Activated T-helper 1 cell treated with anti-CD3 and anti-CD28 coated beads, Interleukin-12 subunit alpha, Interleukin-12 subunit beta, Interleukin-2, Interleukin-4 antibody, amounts not matched to agents 30 ng/mL and 10 ng/mL and 1 ng/mL, durations not matched to agents 14 hours and 24 hours and 36 hours (primary cell): ENCODE measurements at places on chromosomes 3 and 15. TPM values are rescaled to one million over a fixed set of nuclear protein-coding genes. Genes with fewer than 3 reads are reported as not detected.

DNA sequence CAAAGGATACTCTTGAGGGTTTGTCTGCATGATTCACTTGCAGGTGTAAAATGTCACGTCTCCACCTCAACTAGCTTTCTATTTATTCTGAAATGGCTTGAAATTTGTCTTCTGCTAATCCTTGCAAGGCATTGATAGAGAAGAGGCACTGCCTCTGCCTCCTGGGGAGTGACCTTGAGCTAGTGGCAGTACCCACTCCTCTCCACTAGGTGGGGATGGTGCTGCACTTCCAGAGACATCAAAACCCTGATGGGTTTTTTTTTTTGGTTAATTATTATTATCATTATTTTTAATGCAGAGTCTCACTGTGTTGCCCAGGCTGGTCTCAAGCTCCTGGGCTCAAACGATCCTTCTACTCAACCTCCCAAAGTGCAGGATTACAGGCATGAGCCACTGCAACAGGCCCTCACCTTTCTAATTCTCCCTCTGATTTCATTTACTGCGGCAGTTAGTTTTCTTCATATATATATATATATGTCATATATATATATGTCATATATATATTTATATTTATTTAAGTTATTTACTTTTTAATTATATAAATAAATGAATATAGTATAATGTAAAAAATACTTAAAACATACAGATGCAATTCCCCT, 117.6 kb upstream of the EIF1B start:
- DNase-seq = peak; percentile 35

Gene SHF
- total RNA-seq = 14.5 and 16.3 TPM in 2 replicates

- DNase-seq = no peak
Measured at GRCh38 chr15:61449186-61449702, 220.1 kb upstream of the RORA start.

Gene MED12L
- total RNA-seq = 4.9 and 5.1 TPM in 2 replicates

DNA sequence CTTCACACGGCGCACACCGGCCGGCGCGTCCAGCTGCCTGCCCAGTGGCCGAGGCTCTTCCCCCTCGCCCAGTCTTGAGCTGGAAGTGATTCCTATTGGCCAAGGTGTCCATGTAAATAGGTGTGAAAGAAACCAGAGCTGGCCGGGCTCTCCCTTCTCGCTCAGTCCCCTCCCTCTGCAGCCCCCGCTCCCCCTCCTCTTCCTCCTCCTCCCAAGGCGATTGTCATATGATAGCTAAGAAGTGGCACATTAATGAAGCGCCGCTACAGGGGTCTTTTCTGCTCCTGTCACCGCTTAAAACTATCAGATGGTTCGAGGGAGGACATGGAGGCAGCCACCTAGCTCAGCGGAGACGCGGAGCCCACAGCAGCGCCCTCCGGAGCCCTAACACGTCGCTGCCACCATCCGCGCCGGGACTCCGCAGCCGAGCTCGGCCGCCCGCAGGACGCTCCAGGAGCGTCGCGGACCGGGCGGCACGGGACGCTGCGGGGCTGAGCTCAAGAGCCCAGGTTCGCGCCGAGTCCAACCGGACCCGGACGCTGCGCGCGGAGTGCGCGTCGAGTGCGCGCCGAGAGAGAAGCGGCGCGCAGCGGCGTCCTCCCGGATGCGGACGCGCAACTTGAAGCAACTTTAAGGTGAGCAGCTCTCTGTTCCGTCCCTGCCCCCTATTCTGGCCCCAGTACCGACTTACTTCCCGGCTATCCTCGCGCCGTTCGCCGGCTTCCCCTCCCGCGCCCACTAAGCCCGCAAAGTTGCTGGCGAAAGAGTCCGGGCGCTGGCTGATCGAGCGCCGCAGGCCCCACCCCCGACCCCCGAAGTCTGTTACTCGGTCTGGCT, at the start of gene FOXB1:
TSS of gene FOXB1 (plus strand) at position 303 of the 837 bp plus-strand sequence. CDS start 653 bp downstream, outside the sequence.
- peak; percentile 23 for DNase-seq
